Activated naive CD8-positive, alpha-beta T cell treated with anti-CD3 and anti-CD28 coated beads, Interleukin-2, amount 10 ng/mL, durations not matched to agents 7 days and 5 days (primary cell): ENCODE measurements at places on chromosomes 3 and 15.

GRCh38 chr3:31495971-31496665, 36.6 kb upstream of the STT3B start:
- DNase-seq, result no peak

- DNase-seq, result no peak
Observed at GRCh38 chr15:99481113-99481950, 84.5 kb upstream of the MEF2A start.

- no peak for DNase-seq
Observed at GRCh38 chr3:162489853-162490252, 993.2 kb downstream of the OTOL1 start.

GRCh38 chr15:75844629-75845335, 1.5 kb downstream of the UBE2Q2 start:
- no peak for DNase-seq

- DNase-seq, result no peak
Observed at GRCh38 chr3:37384117-37384516, 209.7 kb upstream of the LRRFIP2 start.

GRCh38 chr15:78316283-78317083, 17.1 kb upstream of the SKIC8 start:
- no peak for DNase-seq

DNA sequence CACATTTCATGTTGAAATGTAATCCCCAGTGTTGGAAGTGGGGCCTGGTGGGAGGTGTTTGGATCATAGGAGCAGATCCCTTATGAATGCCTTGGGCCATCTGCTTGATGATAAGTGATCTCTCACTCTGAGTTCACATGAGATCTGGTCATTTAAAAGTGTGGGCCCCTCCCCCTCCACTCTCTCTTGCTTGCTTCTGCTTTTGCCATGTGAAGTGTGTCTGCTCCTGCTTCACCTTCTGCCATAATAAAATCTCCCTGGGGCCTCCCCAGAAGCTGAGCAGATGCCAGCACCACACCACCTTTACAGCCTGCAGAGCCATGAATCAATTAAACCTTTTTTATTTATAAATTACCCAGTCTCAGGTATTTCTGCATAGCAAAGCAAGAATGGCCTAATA, 14.2 kb upstream of the CD200R1L start:
- no peak for DNase-seq

DNA sequence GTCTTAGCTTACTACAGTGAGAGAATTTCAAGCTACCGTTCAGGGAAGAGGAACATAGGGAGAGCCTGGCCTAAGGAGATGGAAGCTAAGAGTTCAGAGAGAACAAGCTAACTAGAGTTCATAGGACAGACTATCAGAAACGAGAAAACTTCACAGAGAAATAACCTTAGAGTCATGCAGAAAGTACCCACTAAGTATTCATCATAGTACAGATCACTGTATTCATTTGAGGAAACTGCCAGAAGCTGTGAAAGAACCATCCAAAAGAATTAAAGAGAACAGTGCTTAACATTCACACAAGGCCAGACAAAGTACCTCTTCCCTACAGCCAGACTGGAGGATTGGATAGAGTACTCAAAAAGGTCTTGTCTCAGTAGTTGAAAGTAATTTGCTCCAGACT, 15.2 kb upstream of the GBE1 start:
- DNase-seq, result no peak

DNA sequence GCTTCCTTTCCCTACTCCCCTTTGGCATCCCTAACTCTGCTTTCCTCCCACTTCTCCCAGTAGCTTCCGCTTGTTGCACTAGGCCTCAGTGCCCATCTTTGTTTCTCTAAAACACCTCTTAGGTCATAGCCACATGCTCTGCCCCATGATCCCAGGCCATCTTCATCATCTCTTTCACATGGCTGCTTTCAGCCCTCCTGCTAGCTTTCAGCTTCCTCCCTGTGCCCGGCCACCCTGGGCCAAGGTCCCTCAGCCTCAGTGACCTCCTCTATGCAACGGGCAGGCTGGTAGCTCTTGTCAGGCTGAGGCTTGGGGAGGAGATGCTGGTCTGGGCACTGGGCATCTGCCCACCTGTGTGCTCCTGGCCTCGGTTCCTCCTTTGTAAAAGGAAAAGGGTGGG, 2.3 kb downstream of the PLEKHO2 start:
- no peak for DNase-seq

DNA sequence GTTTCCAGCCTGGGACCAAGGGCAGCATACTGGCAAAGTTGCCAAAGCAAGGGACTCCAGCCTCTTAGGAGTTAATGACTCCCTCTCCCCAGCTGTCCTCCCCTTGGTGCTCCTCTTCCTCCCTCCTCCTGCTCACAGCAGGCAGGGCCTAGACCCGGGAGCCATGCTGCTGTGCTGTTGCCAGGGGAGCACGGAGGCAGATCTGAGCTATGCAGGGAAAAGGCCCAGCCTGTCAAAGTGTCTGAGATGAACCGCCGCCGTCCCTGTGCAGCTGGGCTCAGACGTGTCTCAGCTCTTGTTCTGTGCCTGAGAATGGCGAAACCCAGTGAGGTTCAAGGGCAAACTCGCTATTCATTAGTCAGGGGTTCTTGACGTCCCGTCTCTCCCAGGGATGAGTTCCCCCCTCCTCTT, 60.8 kb upstream of the POLG start:
- DNase-seq, result no peak

DNA sequence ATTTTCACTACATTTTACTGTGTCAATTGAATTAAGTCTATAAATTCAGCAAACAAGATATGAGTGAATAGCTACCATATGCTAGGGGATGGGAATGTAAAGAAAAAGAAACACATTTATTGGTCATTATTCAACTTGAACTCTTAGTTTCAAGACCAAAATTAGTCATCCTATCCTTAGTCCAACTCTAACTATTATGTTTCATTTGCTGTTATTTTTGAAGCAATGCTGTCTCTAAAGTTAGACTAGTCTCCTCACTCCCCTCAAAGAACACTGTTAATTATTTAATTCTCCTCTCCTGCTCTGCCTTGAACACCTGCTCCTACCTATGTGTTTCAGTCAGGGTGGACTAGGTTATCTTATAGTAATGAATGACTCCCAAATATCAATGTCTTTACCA, 920.9 kb downstream of the TUSC7 start:
- DNase-seq, result no peak

DNA sequence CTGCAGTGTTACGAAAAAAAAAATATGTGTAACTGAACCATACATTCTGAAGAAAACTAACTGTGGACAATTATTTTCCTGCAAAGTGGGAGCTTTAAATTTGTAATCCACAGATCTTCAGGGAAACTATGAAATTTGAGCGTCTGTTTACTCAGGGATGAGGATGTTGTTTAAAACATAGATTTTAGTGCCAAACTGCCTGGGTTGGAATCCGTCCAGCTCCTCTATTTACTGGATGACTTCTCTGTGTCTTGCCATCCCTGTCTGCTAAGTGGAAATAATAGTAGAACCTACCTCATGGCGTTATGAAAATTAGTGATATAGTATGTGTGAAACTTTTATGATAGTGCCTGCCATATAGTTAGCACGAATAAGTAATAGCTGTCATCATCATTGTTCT, 666.5 kb downstream of the SQOR start:
- no peak for DNase-seq

- DNase-seq, result no peak
Observed at GRCh38 chr15:48500595-48500994, 144.9 kb downstream of the FBN1 start.

DNA sequence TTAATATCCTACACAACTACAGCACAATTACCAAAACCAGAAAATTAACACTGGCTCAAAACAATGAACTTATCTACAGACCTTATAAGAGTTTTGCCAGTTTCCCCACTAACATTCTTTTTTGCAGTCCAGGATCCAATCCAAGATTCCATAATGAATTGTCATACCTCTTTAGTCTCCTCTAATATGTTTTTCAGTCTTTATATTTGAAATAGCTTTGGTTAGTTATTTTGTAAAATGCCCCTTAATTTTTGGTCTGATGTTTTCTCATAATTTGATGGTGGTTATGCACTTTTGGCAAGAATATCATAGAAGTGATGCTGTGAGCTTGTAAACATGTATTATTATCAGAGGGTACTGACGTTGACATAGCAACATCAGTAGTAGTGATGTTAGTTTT, 124.3 kb downstream of the ISL2 start:
- DNase-seq, result no peak

GRCh38 chr3:190716961-190717360, 145.5 kb downstream of the GMNC start:
- DNase-seq, result no peak

DNA sequence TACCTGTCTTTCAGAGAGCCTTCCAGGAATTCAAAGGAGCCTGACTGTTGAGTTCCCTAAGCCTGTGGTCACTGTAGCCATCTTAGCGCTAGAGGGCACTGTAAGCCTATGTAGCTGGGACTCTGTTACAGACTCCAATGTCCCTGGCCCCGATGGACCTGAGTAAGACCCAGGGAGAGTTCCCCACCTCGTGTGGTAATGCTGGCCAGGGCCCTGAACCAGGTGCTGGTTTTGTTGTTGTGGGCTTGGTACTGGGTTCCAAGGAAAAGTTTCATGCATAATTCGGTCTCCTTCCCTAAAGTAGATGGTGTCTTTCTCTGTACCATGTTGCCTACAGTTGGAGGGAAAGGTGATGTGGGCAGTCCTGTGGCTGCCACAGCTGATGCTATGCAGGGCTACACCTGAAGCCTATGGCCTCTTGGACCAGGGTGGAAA, 32.4 kb downstream of the CDAN1 start:
- DNase-seq, result no peak

GRCh38 chr3:46470831-46471230, 6.1 kb upstream of the LTF start:
- no peak for DNase-seq

DNA sequence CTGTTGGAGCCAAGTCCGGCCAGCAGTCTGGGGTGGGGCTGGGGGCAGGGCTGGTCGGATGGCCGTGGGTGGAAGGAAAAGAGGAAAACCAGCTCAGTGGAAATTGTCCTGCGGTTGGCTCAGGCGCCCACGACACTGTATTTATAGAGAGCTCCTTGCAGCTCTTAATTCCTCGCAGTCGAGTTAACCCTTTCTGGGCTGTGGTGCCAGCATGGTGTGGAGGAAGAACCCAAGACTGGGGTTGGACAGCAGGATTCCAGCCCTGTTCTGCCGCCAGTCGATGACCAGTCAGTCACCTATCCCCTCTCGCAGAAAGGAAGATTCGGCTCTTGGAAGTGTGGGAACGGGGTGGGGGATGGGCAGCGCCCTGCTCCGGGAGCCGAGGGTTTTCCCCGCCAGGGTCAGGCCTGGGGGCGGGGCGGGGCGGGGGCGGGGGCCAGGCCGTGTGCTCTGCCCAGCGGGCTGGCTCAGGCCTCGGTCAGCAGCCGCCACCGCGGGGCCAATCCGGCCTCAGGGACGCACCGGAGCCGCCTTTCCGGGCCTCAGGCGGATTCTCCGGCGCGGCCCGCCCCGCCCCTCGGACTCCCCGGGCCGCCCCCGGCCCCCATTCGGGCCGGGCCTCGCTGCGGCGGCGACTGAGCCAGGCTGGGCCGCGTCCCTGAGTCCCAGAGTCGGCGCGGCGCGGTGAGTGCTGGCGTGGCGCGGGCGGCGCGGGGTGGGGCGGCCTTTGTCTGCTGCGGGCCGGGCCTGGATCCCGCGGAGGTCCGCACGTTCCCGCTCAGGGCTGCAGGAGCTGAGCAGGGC, at the start of gene CD276:
CD276 (plus strand) TSS at position 607 of the 804 bp plus-strand sequence. CDS start 15,257 bp downstream, outside the sequence.
- no peak for DNase-seq

DNA sequence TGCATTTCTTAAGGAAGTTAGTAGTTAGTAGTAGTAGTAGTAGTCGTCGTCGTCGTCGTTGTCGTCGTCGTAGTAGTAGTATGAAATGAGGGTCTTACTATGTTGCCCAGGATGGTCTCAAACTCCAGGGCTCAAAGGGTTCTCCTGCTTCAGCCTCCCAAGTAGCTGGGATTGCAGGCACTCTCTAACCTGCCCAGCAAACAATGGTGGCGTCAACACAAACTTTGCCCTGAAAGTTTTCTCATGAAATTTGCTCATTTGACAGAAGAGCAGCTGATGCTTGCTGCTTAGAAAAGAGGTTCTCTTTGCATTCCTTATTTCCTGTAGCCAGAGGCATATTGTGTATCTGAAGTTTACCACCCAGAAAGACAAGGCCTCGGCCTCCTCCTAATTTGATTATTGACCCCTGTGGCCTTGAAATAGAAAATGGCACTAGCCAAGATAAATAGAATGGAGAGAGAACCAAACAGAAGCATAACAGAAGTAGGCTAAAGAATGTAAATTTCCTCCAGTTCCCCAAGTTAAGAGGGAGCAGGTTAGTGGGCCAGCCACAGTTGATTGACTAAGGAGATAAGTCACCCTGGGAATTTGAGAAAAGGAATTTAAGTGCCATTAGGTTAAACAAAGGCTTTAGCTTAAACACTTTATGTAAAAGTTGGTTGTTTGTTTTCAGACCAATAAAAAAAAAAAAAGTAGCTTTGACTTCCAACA, 166.2 kb upstream of the ROBO2 start:
- no peak for DNase-seq

- DNase-seq, result no peak
Observed at GRCh38 chr15:58401991-58402649, 29.7 kb upstream of the LIPC start.

DNA sequence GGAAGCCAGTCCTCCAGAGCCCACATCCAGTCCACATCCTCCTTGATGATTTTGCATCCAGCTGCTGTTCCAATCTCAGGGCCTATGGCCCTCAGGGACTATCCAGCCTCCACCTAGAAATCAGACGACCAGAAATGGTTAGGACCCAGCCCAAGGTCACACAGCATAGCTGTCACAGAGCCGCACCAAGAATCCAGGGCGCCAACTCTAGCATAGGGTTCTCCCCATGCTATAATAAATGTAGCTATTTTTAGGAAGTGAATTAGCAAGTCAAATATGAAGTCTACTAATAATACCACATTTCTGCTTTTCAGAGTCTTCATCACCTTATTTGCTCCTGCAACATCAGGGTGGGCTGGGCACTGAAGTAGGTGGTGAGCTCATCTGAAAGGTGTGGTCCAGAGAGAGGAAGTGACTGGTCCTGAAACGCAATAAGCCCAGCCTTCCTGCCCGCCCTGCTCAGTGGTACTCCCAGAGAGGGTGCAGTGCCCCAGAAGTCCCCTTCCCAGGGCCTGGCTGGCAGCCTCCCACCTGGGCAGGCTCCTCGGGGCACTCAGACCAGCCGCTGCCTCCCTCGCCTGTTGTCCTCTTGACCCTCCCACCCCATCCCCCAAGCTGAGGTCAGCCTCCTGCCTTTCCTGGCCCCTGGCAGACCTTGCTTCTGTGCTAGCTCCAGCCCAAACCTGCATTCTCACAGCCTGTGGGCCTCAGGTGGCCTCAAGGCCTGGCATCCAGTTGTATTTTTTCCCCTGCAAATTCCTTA, 17.6 kb upstream of the CYP11A1 start:
- peak; percentile 62 for DNase-seq
